ENCODE measurements at places on chromosomes 13 and 19. TPM values are rescaled to one million over a fixed set of nuclear protein-coding genes. Genes with fewer than 3 reads are reported as not detected.

Gene PPFIA3
- 9.2 TPM for total RNA-seq

Gene ZNF667
- 0.76 TPM for total RNA-seq

Gene SIGLEC12
- total RNA-seq, result not detected

Gene PSG2
- not detected for total RNA-seq

Gene PRR22
- 1.8 TPM for total RNA-seq

Gene DPF1
- total RNA-seq, result 0.16 TPM

Gene PTOV1
- total RNA-seq, result 58.5 TPM

Gene PRX
- 0.80 TPM for total RNA-seq

Gene OR7C1
- total RNA-seq, result not detected

Gene ARRDC5
- not detected for total RNA-seq

Gene LRRC63
- total RNA-seq, result not detected

DNA sequence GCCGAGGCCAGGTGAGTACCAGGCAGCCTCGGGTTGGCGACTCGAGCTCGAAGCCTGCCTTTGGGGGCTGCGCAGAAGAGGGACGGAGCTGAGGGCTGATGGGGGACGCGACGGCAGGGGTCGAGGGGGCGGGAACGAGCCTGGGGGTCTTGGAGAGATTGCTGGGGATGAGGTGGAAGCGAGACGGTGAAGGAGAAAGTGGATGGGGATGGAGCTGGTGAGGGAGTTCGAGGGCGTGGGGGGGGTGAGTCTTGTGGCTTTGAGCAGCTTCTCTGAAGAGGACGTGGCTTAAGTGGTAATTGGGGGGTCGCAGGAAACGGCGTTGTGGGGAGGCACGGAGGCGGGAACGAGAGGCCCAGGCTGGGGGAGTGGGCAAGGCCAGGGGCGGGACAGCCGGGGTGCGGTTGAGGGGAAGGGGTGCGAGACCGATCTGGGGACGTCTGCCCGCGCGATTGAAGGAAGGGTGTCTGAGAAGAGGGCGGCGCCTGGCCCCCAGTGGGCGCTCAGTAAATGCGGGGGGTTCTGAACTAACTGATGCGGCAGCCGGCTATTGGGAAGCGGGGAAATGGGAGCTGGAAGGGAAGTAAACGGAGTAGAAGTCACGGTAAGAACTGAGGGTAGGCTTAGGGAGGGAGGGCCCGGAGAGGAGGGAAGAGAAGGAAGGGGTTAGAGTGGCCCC, 426 bp downstream of the MYO9B start:
- ATAC-seq, result no peak

- ATAC-seq, result peak; percentile 10
Measured at GRCh38 chr19:23771316-23771715, 12.6 kb upstream of the ZNF681 start.

- ATAC-seq, result no peak
Measured at GRCh38 chr19:29655648-29656335, 9.5 kb upstream of the PLEKHF1 start.

DNA sequence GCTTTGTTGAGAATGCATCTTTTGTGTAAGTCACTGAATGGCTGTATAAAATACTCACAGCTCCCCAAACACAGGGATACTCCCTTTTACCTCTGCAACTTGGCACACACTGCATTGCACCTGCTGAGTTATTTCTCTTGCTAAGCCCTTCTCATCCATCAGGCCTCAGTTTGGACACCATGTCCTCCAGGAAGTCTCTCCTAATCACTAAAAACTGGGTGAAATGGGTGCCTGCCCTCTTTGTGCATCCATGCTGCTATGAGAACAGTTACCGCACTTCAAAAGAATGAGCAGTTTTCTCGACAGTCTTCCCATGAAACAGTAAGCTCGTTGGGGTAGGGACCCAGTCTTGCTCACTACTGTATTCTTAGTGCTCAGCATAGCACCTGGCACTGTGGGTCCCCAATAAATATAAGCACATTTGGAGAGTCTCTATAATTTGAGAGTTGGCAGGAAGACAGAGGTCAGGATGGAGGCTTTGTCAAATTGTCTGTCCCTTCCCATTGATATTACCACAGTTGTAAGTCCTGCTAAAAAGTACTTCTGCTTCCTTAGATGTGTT, 4.6 kb upstream of the SLC25A30 start:
- no peak for ATAC-seq

- ATAC-seq, result no peak
Measured at GRCh38 chr13:77397636-77398035, 70.7 kb upstream of the MYCBP2 start.

- ATAC-seq, result no peak
Measured at GRCh38 chr13:34038541-34039068, 220.7 kb downstream of the RFC3 start.

DNA sequence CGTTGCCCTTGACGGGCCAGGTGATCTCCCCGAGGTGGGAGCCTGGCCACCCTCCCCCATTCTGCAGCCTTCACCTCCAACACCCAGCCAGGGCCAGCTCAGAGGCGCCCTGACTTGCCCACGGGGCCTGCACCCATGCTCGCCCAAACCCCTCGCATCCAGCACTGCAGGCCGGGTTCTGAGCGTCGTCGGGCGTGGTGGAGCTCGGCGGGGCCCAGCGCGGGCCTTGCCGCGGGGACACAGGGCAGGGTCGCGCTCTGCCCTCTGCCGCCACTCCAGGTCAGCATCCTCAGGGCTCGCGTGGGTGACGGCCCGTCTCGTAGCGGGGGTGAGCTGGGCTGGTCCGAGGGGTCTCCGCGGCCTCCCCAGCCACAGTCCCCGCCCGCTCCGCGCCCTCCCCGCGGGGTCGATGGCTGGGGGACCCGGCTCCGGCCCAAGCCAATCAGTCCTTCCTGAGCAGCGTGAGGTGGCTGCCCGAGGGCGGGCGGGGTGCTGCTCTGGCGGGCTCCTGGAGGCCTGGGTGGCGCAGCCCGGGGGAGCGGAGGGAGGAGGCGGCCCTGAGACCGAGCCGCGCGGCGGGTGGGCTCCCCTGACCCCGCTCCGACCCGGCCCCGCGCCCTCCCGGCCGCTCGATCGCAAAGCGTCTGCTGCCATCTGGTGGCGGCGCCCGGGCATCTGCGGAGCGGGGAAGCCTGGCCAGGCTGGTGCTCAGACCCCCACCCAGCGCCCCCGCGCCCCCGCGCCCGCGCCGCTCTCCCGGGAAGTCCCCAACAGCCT, 61.4 kb downstream of the CCNE1 start:
- peak; percentile 48 for ATAC-seq

DNA sequence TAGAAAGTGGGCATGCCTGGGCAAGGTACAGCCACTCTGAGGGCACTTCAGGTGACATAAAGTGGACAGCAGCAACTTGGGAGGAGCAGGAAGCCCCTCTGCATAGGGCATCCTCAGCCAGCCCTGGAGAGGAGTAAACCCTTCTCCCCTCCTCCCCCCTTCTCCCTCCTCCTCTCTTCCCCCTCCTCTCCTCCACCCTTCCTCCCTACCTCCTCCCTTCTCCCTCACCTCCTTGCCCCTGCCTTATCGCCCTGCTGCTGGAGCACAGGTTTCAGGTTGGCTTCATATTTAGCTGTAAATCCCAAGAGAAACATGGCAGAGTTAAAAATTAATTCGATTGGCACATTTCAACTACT, 30.5 kb upstream of the ATP12A start:
- ATAC-seq, result no peak

DNA sequence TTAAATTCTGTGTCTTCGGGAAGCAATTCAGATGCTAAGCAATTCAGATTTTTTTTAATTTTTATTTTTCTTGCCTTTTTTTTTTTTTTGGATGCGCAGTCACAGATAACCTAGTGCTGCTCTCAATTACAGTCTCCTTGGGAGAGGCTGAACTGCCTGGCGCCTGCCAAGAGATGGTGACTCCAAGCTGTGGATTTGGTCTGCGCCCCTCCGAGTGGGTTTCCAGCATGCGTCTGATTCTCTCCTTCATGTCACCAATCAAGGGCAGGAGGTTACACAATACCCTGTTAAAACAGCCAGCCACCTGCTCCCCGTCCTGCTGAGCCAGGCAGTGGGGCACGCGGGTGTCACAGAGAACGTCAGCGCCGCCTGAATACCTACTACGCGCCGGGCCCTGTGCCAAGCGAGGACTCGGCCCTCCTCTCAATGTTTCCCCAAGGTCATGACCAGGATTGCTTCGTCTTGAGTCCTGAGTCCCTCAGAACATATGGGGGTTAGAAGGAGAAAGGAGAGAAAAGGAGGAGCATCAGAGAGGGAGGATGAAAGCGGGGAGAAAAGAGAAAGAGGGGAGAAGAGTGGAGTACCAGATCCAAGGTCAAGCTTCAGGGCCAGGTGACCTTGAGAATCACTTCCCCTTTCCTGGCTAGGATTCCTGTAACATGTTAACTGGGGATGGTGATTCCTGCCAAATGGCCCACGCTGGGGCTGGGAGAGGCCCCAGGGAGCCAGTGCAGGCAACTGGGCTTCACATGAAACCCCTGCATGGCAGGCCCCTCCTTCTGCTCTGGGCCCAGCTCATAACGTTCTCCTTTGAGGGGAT, 213.6 kb downstream of the URI1 start:
- no peak for ATAC-seq

- ATAC-seq, result no peak
Measured at GRCh38 chr19:57241176-57241575, 744 bp downstream of the ZNF805 start.

- ATAC-seq, result no peak
Measured at GRCh38 chr13:78608252-78608687, 4.9 kb upstream of the POU4F1 start.

GRCh38 chr19:2062389-2062729, 11.3 kb upstream of the MKNK2 start:
- no peak for ATAC-seq

DNA sequence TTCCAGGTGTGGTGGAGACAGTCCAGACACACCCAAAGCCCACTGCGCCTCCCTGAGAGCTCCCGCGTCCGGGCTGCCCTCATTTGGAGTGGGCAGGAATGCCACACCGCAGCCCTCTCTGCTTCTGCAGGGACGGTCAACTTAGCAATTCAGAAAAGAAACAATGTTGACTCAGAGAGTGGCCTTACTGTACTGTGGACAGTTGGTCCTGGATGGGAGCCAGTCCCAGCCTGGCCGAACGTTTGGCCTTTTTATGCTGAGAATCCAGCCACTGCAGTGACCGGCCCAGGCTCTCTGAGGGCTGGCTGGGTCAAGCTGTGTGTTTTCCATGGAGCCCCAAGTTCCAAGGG, 7.2 kb downstream of the GAS6 start:
- ATAC-seq, result no peak

DNA sequence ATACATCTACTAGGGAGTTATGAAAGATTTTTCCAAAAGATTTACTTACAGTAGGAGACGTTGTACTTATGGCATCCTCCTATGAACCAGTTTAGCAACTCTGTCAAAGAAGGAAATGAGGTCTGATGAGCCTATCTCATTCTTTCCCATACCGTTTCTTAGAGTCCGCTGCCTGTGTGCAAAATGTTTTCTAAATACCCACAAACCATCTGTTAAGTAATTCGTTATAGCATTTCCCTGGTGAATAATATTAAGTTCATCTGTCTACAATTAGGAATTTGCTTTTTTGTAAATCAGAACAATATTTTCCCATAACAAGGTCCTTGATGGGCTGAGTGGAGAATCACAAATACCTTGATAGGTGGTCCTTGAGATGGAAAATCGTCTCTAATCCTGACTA, 178.8 kb upstream of the TMTC4 start:
- no peak for ATAC-seq

DNA sequence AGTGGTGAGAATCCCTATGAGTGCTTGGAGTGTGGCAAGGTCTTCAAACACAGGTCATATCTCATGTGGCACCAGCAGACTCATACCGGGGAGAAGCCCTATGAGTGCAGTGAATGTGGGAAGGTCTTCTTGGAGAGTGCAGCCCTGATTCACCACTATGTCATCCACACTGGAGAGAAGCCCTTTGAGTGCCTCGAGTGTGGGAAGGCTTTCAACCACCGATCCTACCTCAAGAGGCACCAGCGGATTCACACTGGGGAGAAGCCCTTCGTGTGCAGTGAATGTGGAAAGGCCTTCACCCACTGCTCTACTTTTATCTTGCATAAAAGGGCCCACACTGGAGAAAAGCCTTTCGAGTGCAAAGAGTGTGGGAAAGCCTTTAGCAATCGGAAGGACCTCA, 18.7 kb upstream of the AURKC start:
- no peak for ATAC-seq

DNA sequence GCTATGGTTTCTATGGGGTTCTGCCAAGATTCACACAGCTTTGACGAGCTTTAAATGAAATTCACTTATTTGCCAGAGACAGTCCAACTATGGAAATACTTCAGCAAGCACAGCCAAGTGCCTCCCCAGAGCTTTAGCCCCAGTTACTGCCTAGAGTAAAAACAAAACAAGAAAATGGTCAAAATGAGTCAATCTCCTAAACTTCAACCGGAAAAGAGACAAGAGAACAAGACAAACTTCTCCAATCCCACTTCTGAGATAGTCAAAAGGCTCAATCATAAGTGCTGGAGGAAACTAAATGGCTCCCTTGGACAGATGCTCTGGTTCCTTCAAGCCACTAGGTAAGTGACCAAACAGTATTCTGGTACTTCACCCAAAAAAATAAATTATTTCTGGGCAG, 65.8 kb downstream of the KATNAL1 start:
- no peak for ATAC-seq

GRCh38 chr19:42086770-42087550, 11.0 kb downstream of the ZNF574 start:
- no peak for ATAC-seq

DNA sequence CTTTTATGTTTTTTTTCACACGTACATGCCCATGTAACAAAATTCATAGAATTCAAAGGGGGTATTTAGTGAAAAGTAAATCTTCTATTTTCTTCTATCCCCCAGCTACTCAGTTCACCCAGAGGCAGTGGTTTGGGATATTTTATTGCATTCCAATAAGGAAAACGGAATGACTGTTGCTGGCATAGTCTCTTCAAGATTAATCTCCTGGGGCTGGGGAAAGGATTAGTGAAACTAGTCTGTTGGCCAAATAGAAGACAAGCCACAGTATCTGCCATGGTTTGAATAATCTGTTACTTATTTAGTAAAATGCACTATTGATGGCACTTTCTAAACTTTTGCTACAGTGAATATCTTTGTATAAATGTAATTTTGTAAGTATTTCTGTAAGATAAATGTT, 122.0 kb downstream of the NDFIP2 start:
- ATAC-seq, result no peak

GRCh38 chr19:40449506-40449905, 5.4 kb upstream of the SERTAD3 start:
- ATAC-seq, result no peak

DNA sequence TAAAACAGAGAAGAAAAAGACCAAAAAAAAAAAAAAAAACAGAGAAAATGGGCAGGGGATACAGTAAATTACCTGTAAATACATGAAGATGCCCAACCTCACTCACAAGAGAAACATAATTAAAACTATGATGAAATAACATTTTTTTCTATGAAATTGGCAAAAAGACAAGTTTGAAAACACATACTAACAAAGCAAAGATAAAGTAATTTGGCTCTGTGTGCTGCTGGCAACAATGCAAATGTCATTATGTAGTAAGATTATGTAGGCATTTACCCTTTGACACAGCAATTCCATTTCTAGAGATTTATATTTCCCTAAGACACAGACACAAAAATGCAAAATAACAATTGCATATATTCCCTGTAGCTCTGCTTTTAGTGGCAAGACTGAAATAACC, 20.2 kb downstream of the ZC3H13 start:
- no peak for ATAC-seq

GRCh38 chr13:33953781-33954180, 135.8 kb downstream of the RFC3 start:
- no peak for ATAC-seq
